ENCODE measurements at places on chromosomes 1 and 21. TPM values are rescaled to one million over a fixed set of nuclear protein-coding genes. Genes with fewer than 3 reads are reported as not detected.

DNA sequence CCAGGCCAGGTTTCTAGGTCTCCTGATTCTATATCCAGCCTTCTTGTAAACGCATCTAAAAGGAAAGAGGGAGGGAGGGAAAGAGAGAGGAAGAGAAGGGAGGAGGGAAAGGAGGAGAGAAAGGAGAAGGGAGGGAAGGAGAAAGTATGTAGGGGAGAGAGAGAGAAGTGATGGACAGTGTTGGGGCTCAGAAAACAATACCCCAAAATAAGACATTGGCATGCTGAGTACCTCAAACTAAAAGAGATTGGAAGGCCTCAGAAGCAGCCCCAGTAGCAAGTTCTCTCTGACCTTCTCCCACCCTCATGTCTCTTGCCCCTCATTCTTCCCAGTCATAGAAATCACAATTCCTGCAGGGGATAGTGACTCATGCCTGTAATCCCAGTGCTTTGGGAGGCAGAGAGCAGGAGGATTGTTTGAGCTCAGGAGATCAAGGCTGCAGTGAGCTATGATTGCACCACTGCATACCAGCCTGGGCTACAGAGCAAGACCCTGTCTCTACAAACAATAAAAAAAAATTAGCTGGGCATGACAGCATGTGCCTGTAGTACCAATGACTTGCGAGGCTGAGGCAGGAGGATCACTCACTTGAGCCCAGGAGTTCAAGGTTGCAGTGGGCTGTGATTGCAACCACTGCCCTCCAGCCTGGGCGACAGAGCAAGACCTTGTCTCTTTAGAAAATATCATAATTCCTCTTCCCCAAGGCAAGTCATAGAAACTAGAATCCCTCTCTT is 51.2 kb downstream of the DNTTIP2 start:
- no peak for DNase-seq

DNA sequence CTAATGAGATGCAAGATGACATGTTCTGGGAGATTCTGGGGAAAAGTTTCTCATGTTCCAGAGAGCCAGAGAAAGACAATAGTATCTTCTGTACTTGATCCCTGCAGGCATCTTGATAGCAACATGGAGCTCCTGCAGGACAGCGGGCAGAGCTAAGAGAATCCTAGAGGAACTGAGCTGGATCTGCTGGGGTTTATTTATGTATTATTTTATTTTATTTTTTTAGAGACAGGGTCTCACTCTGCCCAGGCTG is 22.7 kb upstream of the SCAF4 start:
- no peak for DNase-seq

DNA sequence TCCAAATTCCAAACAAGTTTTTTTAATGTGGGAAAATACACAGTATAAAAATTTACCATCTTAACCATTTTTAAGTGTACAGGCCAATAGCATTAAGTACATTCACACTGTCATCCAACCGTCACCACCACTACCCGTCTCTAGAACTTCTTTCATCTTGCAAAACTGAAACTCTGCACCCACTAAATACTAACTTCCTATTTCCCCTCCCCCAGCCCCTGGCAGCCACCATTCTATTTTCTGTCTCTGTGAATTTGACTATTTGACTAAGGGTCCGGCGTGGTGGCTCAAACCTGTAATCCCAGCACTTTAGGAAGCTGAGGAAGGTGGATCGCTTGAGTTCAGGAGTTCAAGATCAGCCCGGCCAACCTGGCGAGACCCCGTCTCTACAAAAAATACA is 36.1 kb downstream of the CLSTN1 start:
- no peak for DNase-seq

DNA sequence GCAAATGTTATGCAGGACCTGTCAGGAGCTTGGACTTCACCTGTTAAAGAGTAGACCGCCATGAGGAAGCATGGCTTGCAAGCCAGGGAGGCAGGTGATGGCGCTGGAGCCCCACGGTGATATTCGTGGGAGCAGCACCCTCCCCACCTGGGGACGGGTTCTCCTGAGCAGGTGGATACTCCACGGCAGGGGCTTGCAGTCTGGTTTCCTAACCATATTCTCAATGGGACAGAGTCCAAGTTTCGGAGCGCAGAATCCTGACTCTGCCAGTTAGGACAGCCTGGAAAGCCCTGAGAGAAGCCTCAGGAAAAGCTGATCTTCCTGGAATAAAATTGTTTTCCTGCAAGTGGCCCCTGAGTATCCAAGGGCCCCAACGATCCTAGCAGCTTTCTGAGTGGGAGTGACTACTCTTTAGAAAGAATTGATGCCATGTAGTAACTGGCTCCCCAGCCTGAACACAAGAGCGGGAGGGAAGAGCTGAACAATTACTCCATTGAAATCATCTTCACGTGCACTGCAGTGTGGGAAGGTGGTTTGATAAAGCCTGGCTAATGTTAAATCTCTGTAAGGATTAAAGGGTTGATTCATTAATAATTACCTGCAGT is 146.3 kb upstream of the RAB4A start:
- no peak for DNase-seq

The TMEM183A gene
- total RNA-seq, result 48.5 TPM

The KRTAP13-2 gene
- total RNA-seq, result not detected

The CD1E gene
- total RNA-seq, result not detected

The GNG5 gene
- total RNA-seq, result 40.3 TPM

DNA sequence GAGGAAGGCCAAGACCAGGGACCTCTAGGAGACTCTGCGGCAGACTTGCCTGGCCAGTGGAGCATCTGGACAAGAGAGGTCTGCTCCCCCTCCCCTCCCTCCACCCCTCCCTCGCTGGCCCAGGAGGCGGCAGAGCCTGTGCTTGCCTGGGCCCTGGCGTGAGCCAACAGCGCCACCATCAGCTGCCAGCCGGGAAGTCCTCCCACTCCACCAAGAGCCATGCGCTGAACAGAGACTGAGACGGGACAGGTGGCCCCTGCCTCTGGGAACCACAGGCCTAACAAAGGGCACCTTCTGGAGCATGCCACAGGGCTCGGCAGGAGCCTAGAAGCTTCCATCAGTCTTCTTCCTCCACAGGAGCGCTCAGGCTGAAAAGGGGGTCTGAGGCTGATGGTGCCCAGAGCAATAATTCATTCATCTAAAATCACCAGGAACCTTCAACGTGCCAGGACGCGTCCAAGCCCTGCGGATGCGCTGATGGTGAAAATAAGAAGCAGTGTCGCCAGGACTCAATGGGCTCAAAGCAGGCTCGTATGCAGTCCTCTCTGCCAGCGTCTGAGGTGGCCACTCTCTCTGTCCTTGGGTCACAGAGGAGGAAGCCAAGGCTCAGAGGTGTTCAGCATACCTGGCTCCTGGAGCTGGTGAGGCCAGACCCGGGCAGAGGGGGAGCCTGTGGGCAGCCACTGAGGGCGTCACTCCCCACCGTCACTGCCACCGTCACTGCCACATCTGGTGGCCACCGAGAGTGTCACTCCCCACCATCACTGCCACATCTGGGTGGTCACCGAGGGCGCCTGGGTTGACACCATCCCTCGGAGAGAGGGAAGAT is 161.2 kb downstream of the NPHP4 start:
- peak; percentile 20 for DNase-seq
